ENCODE measurements at places on chromosomes 11 and 22.

- peaks cover 20% of the 10 kb centered on the region for H3K4me1 ChIP-seq
- H3K27ac ChIP-seq: no peak overlapping the region
- H3K27me3 ChIP-seq: no peaks in the 10 kb centered on the region
- DNase-seq: no peak
Measured at GRCh38 chr11:123478352-123478987, 48.4 kb downstream of the GRAMD1B start.

GRCh38 chr11:121450401-121450800, 1.7 kb upstream of the SORL1 start:
- peak overlapping the region; percentile 24 for H3K27ac ChIP-seq
- H3K27me3 ChIP-seq: no peaks in the 10 kb centered on the region
- DNase-seq: no peak
- no peaks in the 10 kb centered on the region for H3K36me3 ChIP-seq
- H3K4me1 ChIP-seq: peaks cover 7% of the 10 kb centered on the region

GRCh38 chr11:115330684-115331482, 173.3 kb downstream of the CADM1 start:
- no peak for DNase-seq
- no peak overlapping the region for H3K4me3 ChIP-seq
- H3K36me3 ChIP-seq: no peaks in the 10 kb centered on the region
- no peaks in the 10 kb centered on the region for H3K27me3 ChIP-seq

- no peak overlapping the region for H3K27ac ChIP-seq
- peaks cover 20% of the 10 kb centered on the region for H3K27me3 ChIP-seq
- no peak for DNase-seq
- H3K36me3 ChIP-seq: no peaks in the 10 kb centered on the region
- peaks cover 8% of the 10 kb centered on the region for H3K4me1 ChIP-seq
Measured at GRCh38 chr11:3203221-3204043, 15.2 kb downstream of the MRGPRG start.

GRCh38 chr11:91902312-91902711, 322.3 kb upstream of the FAT3 start:
- no peaks in the 10 kb centered on the region for H3K4me1 ChIP-seq
- DNase-seq: no peak
- no peaks in the 10 kb centered on the region for H3K27me3 ChIP-seq
- H3K4me3 ChIP-seq: no peak overlapping the region

GRCh38 chr11:72589802-72590761, 84.1 kb downstream of the PDE2A start:
- no peak overlapping the region for H3K27ac ChIP-seq
- no peak for DNase-seq
- H3K4me3 ChIP-seq: peak overlapping the region; percentile 48
- H3K4me1 ChIP-seq: peaks cover 23% of the 10 kb centered on the region
- peaks cover 17% of the 10 kb centered on the region for H3K27me3 ChIP-seq

DNA sequence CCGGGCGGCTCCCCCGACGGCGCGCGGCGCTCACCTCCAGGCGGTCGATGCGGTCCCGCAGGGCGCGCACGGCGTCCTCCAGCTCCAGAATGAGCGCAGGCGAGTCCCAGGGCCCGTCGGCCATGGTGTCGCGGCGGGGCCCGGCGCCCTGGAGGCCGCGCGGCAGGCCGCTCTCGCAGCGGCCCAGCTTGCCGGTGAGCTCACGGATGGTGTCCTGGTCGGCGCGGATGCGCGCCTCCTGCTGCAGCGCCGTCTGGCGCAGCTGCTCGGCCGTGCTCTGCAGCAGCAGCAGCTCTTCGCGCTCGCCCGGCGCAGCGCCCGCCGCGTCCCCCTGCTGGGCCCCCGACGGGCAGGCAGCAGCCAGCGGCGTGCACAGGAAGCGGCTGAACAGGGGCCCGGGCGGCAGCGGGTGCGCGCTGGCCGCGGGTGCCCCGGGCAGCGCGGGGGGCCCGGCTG, 599 bp downstream of the NPTXR start:
- DNase-seq: no peak
- no peaks in the 10 kb centered on the region for H3K27me3 ChIP-seq
- H3K4me1 ChIP-seq: peaks cover 14% of the 10 kb centered on the region
- H3K36me3 ChIP-seq: no peaks in the 10 kb centered on the region

DNA sequence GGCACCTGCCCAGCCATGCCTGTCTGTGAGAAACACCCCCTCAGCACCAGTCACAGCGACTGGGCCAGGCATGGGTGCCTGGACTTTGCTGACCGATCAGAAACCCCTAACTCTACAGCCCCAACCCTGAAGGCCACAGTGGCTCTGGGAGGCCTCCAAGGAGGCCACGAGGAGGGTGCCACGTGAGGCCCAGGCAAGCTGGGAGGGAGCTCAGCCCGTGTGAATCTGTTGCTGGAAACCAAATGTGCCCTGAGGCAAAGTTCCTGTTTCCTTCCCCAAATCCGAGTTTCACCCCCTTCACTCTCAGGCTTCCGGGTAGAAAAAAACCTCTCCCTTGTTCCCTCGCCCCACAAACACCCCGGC, 1.3 kb downstream of the UNC93B1 start:
- H3K36me3 ChIP-seq: no peaks in the 10 kb centered on the region
- peak overlapping the region; percentile 91 for H3K27ac ChIP-seq
- DNase-seq: no peak
- peak overlapping the region; percentile 82 for H3K4me3 ChIP-seq
- H3K27me3 ChIP-seq: no peaks in the 10 kb centered on the region

All from esophagus squamous epithelium (tissue), 5 donors.